ENCODE measurements at places on chromosomes 3 and 15.

GRCh38 chr15:63288778-63289378, 11.5 kb downstream of the APH1B start:
- DNase-seq, result peak; percentile 75

- DNase-seq, result no peak
Measured at GRCh38 chr3:39491014-39491413, 23.5 kb downstream of the MOBP start.

GRCh38 chr15:81473177-81473576, 99.2 kb upstream of the TMC3 start:
- no peak for DNase-seq

GRCh38 chr15:40085266-40085665, 23.4 kb downstream of the BMF start:
- no peak for DNase-seq

- DNase-seq, result no peak
Measured at GRCh38 chr3:8238432-8238831, 263.2 kb upstream of the LMCD1 start.

DNA sequence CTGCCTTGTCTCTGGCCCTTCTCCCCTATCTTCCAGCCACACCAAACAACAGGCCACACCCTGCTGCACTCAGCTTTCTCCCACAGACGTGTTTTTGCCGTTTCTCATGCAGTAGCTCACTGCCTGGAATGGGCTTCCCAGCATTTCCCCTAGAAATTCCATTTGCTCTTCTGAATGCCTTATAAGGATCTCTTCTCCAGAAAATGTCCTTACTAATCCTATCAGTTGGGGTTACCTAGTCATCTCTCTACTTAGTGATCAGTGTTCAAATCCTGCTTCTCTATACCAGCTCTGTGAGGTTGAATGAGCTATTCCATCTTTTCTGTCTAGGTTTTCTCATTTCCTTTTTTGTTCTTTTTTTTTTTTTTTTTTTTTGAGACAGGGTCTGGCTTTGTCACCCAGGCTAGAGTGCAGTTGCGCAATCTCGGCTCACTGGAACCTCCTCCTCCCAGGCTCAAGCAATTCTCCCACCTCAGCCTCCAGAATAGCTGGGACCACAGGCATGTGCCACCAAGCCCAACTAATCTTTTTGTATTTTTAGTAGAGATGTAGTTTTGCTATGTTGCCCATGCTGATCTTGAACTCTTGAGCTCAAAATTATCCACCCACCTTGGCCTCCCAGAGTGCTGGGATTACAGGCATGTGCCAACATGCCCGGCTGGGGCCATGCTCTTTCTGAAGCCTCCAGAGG, 98.2 kb upstream of the CHD2 start:
- peak; percentile 89 for DNase-seq

GRCh38 chr3:141411251-141411771, 43.0 kb downstream of the ZBTB38 start:
- peak; percentile 45 for DNase-seq

GRCh38 chr15:70204652-70205051, 106.9 kb upstream of the TLE3 start:
- no peak for DNase-seq

Data from foreskin fibroblast (primary cell).